ENCODE measurements at places on chromosomes 4 and X.
A peak's percentile ranks its signal among the peaks of the same experiment; 100 is the strongest.

DNA sequence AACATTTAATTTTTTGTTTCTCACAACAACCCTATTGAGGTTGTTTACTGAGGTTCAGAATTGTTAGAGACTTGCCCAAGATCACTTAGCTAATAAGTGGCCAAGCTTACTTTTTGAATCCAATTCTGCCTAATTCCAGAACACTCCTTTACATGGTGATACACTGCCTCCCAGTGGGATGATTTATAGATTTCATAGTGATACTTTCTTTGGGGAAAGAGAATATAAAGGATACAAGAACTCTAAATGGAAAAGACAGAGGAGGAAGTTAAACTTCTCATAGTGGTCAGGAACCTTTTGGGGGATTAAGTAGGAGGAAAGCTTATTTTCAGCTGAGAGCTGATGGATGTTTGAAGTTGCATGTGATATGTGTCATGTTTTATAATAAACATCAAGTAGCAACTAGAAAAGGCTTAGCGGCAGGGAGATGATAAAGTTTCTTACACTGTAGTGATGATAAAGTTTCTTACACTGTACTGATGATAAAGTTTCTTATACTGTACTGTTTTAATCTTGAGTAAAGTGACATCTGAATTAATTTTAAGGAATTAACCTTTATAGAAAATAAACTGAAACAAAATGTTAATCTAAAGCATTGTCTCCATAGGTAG is 15.3 kb downstream of the STAG2 start:
- peak; percentile 21 for DNase-seq

GRCh38 chr4:40962551-40963180 is 212.9 kb downstream of the NSUN7 start:
- no peak for DNase-seq

GRCh38 chr4:38119668-38120385 is 159.6 kb downstream of the PTTG2 start:
- peak; percentile 22 for DNase-seq

DNA sequence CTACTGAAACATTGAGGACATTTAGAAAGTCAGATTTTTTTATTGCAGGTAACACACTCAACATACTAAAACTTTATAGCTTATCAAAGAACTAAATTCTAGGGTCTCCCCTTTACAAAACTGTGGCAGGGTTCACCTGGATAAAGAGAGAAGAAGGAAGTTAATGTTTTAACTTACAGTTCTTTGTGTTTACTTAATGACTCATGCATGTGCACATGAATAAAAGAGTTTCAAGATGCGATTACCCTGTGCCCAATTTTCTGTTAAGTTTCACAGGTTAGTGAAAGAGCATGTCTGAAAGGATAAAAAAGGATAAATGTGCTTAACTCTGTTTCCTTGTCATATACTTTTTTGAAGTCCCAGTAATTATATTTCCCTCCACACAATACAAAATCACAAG is 16.8 kb downstream of the DCAF8L1 start:
- no peak for DNase-seq

DNA sequence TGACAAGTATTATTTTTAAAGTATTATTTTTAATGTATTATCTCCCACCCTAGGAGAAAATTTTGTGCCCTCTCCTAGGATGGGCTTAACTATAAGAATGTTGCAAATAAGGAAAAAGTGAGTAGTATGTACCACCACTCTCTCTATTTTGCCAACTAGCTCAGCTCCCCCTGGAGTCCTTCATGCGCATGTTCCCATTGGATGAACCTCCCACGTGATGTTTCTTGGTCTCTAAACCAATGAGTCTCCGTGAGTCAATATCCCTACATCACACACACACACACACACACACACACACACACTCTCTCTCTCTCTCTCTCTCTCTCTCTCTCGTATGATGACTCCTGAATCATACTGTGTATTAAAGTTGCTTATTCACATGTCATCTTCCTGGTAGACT is 129.7 kb upstream of the ZFP42 start:
- DNase-seq, result no peak

GRCh38 chrX:68947882-68948605 is 119.2 kb downstream of the EFNB1 start:
- peak; percentile 4 for DNase-seq

DNA sequence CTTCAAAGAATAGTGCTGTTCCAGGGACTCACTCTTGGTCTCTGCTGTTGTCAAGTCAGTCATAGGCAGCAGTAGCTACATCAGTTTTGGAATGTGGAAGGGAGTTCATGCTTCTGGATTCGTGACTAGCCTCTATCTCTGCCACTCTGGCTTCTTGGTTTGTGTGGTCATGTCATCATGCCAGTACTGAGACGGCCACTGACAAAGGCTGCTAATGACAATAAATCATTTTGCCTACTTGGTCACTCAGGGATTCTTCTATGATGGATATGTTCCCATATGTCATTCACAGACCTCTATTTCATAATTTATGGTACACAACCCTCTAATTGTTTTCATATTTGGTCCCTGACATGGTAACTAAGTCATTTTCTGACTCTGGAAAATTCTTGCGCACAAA is 450.8 kb upstream of the BOD1L1 start:
- DNase-seq, result no peak

- no peak for DNase-seq
These were observed 289.8 kb downstream of the ARHGAP10 start for GRCh38 chr4:148021686-148022085.

GRCh38 chrX:134548257-134549201 is 88.6 kb downstream of the HPRT1 start:
- DNase-seq, result no peak

DNA sequence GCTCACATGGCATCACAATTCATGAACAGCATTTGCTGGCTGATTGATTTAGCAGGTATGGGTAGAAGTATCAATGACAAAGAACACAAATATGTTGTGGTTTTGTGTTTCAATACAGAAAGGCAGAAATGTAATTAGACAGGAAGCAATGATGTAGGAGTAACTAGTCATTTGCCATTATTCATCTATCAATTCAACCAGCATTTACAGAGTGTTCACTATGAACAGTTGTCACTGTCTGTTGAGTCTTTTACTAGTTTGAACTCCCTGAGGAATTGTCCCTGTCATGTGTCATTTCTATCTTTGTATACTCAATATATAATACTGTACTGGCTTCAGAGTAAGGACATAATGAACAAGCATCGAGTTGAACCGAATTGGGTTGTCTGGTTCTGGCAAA is 51.5 kb upstream of the ARHGAP24 start:
- no peak for DNase-seq

DNA sequence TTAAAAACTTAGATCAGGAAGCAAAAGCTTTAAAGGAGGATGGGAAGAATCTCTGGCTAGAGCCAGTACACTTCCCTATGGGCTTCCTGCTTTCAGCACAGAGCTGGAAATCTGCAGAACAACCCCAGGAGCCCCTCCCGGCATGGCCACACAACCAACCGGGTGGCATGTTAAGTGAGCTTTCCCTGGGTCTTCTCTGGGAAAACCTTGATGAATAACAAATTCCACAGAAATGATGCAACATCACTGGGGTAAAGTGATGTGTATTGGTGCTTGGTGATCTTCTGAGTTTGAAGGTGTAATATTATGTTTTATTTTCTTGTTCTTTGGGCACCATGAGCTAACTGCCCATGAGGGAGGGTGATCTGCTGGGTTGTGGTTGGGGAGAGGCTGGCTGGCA is 22.1 kb downstream of the NHS start:
- DNase-seq, result no peak

DNA sequence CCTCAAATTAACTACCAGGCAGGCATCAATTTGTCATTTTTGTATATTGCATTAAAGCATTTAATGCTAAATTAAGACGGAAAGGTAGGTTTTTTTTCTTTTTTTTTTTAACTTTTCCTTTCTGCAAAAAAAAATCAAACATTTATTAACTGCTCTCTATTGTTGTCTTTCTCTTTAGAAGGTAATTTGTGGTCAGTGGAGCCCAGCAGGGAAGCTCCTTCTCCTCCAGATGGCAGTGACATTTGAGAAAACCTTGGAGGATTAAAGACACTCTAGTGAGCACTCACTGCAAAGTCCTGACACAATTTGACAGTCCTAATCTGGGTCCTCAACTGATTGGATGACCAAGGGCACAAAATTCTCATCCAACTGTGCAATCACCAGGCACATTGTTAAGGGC is 102.4 kb downstream of the SLIT2 start:
- peak; percentile 50 for DNase-seq

DNA sequence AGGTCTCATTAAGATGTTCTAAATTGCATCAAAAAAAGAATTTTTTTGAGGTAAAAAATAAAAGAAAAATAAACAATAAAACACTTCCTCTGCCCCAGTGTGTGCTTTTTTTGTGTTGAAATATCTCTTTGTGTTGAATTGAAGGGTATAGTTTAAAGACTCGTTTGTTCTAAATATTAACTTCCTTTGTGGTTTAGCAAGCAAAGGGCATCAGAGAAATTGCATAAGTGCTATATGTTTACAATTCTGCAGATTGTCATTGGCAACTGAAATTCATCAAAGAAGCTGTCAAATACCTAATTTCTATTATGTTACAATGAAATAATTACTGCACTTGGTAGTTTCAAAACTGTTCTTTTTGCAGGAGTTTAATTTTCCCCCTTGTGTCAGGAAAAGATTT is 260.5 kb downstream of the DKK2 start:
- DNase-seq, result no peak

- no peak for DNase-seq
These were observed 90.7 kb downstream of the PALLD start for GRCh38 chr4:168587411-168588125.

DNA sequence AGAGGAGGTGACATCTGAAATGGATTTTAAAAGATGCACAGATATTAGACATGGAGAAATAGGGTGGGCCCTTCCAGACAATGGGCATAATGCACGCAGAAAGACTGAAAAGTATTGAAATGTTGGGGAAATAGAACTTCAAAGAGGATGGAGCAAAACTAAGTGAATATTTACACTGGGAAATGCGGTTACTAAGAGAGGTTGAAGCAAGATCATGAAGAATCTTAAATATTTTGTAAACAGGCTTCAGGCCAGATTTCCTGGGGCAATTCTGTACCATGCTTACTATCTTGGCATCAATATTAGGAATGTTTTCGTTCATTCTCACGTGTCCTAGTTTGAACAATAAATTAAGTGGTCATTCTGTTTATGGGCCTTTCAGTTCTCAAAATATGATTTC is 216.3 kb downstream of the ADAMTS3 start:
- no peak for DNase-seq

Data from HEK293T (cell line).